Mucosa of descending colon (tissue), 3 donors: ENCODE measurements at places on chromosomes 7 and 10. TPM values are rescaled to one million over a fixed set of nuclear protein-coding genes. Genes with fewer than 3 reads are reported as not detected.

The CRTAC1 gene
- 1.0 TPM for total RNA-seq

The SFRP4 gene
- 0.19 TPM for total RNA-seq

The SSC4D gene
- total RNA-seq, result 0.72 TPM

The CACNB2 gene
- 13.6 TPM for total RNA-seq

The RBM48 gene
- total RNA-seq, result 12.9 TPM

The FASTK gene
- 78.6 TPM for total RNA-seq

- DNase-seq, result no peak
These were observed 93.7 kb upstream of the RPA3 start for GRCh38 chr7:7812112-7812511.

DNA sequence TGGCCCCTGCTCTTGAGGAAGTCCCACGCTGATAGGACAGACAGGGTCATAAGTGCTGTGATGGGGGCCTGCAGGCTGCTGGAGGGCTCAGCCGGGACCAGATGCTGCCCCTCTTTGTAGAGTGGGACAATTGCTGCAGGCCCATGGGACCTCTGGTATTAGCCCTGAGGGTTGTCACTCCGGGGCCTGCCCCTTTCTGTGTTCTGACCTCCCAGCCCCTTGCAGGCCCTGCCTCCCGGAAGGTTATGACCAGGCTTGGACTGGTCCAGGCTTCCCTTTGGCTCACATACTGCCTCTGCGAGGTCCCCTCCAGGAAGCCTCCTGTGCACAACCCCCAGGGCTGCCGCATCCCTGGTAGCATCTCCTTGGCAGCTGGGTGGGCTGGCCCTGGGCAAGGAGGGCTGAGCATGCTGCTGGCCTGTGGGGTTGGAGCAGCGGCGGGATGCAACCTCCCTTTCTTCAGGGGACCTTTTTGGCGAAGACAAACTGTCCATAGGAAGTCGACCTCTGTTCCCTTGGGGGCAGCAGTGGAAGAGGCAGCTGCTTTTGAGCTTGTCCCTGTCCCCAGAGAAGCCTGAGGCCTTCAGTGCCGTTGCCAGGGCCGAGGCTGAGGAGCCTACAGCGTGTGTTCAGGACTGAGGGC is 8.8 kb downstream of the LIMK1 start:
- no peak for DNase-seq

DNA sequence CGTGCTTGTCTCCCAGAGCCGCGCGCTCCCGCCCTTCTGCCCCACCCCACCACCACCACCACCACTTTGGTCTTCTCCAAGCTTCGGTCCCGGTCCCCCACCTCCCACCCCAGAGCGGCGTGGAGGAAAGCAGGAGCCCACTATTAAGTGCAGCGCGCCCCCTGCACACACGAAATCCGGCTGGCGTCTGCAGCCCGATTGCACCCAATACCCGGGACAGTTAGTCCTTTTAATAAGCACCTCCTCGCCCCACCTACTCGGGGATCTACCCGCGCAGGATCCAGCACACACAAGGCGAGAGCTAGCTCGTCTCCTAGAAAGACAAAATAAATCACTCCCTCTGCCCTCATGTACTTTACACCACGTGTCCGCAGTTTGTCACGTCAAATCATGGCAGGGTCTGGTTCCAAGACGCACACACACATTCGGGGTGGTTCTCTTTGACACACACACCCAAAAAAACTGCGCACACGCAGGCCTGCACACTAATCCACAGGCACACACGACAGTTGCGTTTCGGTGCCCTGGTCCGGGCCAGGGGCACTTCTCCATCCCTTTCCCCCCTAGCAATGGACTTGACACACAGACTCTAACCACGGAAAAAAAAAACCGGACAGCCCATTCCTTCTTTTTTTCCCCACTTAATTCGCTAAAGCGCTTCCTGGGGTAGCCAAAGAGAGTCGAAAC is 1.6 kb downstream of the SFMBT2 start:
- peak; percentile 30 for DNase-seq

DNA sequence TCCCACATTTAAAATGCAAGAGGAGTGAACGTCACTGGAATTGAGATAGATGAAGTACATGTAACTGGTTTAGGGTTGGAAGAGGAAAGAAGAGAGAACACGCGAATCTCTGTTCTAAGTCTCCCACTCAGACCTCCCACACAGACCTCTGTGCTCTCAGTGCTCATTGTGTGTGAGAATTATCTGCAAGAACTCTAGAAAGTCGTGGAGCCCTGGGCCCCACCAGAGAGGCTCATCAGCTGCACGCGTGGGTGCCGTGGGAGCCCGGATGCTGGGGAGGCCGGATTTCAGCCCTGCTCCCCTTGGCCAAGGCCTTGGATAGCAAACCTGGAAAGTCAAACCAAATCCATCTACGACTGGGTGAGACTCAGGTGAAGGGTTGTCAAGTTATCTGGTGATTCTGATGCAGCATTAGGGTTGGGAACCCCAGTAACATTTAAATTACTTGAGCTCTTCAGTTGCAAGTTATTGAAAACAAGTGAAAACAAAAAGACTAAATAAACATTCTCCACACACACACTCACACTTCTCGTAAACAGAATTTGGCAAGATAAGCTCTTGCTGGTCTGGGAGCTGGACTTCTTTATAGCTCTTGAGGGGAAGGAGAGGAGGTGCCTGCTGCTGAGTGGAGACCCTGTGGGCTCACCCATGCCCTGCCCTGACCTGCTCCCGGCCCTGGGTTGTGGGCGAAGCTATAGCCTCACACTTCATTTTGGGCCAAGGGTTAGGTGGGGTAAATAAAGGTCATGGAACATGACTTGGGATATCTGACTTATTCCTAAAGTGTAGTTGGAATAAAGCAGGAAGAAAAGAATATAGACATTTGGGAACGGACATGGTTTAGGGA is 250.3 kb downstream of the ADARB2 start:
- no peak for DNase-seq

DNA sequence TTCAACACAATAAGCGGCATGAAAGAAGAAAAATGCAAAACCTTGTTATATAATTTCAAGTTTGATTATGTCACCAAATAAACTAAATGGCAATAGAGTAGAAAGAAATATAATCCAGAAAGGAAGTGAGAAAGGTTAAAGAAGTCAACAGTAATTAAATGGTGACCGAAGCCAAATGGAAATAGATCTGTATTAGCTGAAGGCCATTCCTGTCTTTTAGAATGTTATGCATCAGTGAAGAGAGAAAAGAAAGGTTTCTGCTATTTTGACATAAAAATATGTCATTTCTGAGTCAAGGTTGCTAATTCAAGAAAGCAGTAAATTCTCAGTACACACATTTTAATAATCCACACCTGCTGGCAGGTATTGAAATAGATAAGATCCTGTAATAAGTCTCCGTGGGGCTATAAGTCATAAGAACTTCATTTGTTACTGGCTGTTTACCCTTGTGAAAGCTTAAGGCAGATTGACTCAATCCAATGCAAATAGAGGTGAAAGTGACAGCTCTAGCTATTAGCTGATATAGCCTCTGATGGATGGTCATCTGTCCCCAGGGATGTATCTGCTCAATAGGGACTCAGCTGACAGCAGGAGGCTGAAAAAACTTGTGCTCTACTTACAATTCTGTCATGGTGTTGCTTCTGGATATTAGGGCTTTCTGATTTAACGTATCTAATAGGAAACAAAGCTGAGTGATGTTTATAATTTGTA is 152.1 kb downstream of the FZD1 start:
- no peak for DNase-seq

DNA sequence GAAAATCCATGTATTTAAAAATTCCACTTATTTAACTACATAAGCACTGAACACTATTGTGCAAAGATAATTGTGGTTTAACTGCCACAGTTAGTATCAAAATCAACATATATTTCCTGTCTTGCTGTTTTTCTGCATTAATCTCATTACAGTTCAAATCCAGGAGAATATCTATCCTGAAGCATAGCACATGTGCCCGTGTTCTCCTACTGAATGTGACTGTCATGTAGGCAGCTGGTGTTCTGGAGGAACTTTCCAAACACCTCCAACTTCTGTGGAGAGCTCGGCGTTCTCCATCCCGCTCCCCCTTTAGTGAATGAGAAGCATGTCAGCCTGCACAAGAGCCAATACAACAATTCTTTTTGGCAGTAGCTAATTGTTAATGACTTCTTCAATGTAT is 76.4 kb upstream of the IKZF1 start:
- no peak for DNase-seq

DNA sequence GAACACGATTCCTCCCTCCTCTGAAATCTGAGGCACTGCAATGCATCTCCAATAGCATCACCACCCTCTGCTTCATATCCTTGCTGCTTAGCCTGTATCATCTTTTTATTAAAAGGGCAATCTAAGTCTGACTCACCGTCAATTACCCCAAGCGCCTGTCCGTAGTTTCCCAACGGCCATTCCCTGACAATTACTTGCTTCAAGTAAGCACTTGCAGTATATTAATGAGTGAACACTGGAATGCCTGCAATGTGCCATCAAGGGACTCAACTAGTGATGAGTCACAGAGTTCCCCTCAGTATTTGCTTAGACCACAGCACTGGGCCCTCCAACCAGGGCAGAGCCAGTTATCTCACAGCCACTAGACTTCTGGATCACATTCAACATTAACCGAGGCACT is 19.5 kb upstream of the PPP1R3C start:
- no peak for DNase-seq

- DNase-seq, result no peak
These were observed 123.8 kb downstream of the SLC25A13 start for GRCh38 chr7:96198047-96198636.

GRCh38 chr7:6558837-6559236 is 7.6 kb upstream of the GRID2IP start:
- DNase-seq, result no peak

DNA sequence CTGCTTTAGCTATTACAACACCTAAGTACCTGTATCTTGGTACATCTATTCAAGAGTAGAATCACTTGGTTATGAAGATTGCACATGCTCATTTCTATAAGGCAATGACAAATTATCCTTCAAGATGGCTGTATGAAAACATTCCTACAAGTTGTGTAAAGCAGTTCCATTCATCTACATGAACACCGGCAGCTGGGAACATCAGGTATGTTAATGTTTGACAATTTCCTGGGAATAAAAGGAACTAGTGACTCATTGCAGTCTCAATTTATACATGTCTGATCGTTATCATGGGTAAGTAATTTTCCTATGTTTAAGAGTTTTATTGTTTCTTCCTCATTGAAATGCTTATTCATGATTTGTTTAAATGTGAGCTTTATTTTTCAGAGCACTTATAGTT is 203.2 kb upstream of the SEMA3E start:
- DNase-seq, result no peak

DNA sequence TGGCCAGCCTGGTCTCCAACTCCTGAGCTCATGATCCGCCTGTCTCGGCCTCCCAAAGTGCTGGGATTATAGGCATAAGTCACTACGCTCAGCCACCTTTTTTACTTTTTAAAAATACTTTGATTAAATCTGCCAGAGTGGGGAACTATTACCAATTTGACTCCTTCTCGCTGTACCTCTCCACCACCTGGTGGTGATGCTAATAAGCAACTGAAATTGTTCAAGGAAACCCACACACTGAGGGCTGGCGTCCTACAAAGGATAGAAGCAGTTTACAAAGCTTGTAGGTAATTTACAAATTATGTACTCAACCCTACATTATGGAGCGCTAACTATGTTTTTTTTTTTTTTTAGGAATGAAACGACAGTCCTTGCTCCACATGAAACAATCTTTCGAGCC is 111.1 kb downstream of the CPED1 start:
- no peak for DNase-seq

DNA sequence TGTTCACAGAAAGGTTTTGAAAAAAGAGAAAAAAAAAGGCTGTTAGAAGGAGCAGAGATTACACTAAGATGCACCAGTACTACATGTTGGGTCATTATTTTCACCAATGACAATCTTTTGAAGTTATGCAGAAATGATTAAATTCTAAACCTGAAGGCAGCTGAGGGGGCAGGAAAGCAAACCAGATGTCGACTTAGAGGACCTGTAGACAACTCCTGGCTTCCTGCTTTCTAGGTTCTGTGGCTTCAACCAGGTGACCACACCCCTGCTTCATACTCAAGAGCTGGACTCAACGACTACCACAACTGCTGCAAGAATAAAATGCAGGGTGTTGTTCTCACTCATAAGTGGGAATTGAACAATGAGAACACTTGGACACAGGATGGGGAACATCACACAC is 30.0 kb downstream of the MYOF start:
- DNase-seq, result no peak

- no peak for DNase-seq
These were observed 170.9 kb upstream of the SMIM30 start for GRCh38 chr7:113289140-113289740.
